ENCODE measurements at places on chromosomes 12 and 14.

- no peak for DNase-seq
Observed at GRCh38 chr12:42162965-42163364, 18.3 kb upstream of the GXYLT1 start.

- no peak for DNase-seq
Observed at GRCh38 chr12:121079736-121080272, 40.8 kb upstream of the OASL start.

GRCh38 chr12:28218875-28219274 lies 28.6 kb downstream of the CCDC91 start:
- no peak for DNase-seq

DNA sequence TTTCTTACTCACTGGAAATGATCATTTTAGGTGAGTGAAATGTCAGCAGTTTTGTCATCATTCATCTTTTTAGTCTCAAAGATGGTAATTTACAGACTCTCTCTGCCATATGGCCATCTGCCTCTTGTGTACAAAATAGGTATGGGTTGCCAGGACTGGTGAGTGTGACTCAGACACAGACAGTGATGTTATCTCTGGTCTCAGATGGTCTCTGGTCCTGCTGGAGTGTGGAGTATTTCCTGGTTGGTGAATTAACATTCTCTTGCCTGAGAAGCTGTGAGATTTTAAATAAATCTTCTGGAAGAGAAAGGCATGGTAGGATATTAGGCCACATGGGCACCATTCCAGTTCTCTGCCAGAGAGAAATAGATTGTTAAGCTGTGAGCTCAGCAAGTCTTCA lies 207.0 kb downstream of the ATP23 start:
- no peak for DNase-seq

DNA sequence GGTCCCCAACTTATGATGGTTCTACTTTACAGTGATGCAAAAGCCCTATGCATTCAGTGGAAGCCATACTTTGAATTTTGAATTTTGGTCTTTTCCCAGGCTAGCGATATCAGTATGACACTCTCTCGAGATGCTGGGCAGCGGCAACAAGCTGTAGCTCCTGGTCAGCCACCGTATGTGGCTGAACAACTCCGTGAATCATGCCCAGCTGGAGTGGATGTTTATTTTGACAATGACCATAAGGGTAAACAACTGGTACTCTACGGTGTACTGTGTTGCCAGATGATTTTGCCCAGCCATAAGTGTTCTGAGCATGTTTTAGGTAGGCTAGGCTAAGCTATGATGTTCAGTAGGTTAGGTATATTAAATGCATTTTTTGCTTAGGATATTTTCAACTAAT lies 8.2 kb upstream of the ZNF410 start:
- DNase-seq, result no peak

DNA sequence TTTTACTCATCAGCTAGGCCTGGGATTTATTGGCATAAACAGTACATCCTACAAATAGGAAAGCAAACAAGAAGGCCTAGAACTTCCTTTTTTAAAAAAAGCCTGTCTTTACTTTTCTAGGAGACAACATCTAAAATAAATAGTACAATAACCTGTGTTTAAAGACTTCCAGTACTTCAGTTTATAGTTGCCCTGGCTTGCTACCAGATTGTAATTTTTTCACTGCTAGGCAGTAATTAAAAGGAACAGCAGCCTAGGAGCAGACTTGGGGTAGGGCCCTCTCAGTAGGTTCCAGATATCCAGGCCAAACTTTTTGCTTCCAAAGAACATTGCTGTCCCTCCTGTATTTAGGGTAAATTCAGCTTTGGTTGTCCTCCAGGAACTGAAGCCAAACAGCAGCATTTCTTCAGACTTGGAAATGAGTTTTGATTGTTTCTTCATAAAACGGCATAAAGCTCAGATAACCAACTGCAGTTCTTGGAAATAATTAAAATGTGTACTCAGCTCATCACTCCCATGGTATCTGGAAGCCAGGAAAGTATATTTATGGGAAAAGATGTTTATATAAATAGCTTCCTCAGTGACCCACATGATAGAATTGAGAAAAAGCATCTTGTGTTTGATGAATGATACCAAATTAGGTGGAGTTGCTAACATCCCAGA lies 61.7 kb downstream of the PPP1R36 start:
- no peak for DNase-seq

GRCh38 chr14:78018283-78018682 lies 151.9 kb upstream of the NRXN3 start:
- no peak for DNase-seq

DNA sequence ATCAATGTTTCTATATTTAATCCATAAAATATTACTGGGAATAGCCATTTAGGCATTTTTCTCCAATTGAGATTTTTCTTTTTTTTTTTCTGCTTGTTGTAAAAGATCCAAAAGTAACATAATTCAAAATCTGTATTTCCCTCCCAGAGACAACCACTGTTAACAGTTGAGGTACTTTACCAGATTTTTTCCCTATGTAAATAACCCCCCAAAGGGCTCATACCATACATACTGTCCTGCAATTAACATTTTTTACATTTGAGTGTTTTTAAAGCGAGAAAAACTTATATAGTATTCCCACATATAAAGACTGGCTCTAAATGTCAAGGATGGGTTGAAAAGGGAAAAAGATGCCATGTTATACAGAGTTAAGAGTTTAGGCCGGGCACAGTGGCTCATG lies 18.1 kb downstream of the PPP1R12A start:
- no peak for DNase-seq

- no peak for DNase-seq
Observed at GRCh38 chr12:57142727-57143126, 4.7 kb downstream of the LRP1-AS start.

GRCh38 chr14:59565087-59565486 lies 11.5 kb downstream of the CCDC175 start:
- no peak for DNase-seq

DNA sequence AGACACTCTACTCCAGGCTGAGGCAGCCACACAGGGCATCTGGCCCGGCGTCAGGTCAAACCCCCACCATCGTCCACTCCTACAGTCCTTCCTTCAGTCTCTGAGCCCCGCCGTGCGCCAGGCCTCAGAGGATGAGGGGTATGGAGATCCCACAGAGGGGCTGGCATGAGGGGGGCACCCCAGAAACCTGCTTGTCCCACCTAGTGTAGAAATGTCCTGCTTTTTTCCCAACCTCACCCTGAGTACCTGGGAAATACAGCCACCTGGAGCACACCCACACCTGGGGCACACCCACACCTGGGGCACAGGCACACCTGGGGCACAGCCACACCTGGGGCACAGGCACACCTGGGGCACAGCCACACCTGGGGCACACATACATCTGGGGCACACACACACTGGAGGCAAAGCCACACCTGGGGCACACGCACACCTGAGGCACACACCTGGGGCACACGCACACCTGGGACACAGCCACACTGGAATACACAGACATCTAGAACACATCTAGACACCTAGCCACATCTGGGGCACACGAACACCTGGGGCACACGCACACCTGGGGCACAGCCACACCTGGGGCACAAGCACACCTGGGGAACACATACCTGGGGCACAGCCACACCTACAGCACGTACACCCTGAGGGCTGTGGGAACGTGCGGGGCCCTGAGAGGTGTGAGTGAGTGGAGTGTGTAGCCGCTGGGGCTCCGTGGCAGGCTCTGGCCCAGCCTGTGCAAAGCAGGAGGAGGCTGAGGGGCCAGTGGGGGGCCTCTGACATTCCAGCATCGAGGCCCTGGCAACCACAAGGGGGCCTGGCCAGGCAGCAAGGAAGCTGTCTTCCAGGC lies 18.4 kb downstream of the AKT1 start:
- DNase-seq, result no peak

DNA sequence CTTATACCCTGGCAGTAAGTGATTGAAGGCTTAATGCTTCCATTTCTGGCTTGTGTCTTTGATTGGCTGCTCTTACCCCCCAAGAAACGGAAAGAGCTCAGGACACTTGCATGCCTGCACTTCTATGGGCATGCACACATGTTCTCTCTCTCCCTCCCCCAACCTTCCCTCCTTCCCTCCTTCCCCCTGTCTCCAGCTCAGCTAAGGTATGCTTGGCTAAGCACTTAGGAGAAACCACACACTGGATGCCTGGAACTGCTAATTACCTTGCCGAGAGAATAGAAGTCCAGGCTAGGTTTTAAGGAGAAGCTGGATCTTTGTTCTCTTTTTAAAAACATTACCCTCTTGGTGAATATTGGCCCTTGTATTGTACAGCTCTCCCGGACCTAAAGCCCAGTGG lies 1072.8 kb upstream of the TMEM132C start:
- DNase-seq, result no peak

DNA sequence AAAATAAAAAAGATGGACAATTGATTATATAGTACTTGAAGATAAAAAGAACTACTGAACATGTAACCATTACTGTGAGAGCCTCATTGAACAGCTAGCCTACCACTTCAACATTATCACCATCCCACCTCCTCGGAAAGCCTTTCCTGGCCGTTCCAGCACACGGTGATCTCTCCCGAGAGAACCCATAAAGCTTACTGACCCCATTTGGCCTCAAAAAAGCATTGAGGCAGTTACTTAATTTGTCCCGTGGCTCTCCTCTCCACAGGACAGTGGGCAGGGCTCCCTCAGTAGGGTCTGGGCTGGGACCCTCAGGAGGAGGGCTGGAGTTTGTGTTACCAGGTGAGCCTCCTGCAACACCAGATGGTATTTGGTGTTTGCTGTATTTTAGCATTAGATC lies 55.8 kb downstream of the RAB35 start:
- no peak for DNase-seq

- DNase-seq, result no peak
Observed at GRCh38 chr12:130026608-130027176, 122.9 kb upstream of the TMEM132D start.

DNA sequence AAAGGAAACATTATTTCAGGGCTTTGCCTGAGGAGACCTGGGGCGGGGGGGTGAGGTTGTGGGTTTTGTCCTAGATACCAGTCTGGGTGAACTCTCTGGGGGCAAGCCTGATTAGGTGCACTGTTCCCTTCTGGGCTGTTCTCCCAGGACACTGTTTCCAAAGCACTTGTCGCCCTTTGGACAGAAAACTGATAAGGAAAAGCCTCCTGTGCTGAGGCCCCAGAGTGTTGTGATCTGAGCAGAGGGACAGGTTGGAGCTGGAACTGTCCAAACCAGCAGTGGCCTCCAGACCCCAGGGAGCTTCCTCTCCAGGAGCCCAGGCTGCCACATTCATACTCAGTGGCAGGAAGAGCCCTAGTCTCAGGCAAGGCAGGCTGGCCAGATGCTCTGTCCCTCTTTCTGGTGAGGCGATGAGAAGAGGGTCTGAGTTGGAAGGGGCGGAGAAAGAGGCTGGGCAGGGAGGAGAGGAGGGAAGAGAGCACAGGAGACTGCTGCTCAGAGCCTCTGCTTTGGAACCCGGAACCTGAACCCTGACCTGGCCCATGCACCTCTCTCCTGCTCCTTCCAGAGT lies 1.9 kb downstream of the GALNT16 start:
- no peak for DNase-seq

DNA sequence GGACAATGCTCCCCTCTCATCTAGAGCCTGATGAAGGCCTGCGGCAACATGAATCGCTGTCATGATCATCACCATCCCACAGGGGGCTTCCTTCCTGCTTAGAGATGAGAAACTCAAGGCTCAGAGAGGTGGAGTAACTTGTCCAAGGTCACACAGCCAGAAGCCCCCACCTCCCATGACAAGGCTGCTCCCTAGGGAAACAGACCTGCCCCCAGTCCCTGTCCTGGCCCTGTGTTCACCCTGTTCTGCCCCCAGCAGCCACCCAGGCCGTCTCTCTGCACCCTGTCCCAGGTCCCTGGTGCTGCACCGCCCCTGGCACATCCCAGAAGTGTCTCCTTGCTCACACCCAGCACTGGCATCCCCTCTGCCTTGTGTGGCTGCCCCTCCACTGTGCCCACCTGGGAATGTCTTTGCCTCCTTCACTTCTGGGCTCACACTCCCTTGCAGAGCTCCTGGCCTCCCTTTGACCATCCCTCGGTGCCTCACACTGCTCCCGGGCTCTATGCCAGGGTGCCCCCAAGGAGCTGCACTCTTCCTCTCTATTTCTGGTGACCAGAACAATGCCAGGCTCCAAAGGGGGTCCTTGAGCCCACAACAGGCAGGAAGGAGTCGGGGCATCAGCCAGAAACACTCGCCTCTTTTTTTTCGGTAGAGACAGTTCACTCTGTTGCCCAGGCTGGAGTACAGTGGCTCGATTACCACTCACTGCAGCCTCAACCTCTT lies 70.5 kb downstream of the BCL11B start:
- no peak for DNase-seq

DNA sequence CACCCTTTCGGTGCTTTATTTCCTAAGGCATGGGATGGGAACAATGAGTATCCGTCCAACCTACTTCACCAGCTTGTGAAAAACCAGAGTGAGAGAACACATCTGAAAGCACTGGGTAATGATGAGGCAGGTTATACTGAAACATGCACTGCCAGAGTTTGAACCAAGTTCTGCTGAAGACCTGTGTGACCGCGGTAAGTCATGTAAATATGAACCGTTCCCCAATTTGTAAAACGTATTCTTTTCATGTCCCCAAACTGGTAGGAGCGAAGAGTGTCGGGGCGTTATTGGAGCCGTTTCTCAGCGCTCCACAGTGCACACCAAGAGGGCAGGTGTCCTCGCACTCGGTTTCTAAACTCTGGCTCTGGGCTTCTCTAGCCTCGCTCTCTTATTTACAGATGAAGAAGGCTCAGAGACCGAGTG lies 788 bp upstream of the NGDN start:
- DNase-seq, result no peak

All from nucleus accumbens (tissue), 56 donors.